Muscle of arm (tissue), 14 donors: ENCODE measurements at places on chromosomes 5 and 9. TPM values are rescaled to one million over a fixed set of nuclear protein-coding genes. Genes with fewer than 3 reads are reported as not detected.

CTXN3 gene
- 0.57 TPM for polyA plus RNA-seq

IFNK gene
- not detected for polyA plus RNA-seq

FAM174A gene
- polyA plus RNA-seq: not detected

ZER1 gene
- 30.8 TPM for polyA plus RNA-seq
